ENCODE measurements at places on chromosomes 7 and 10. TPM values are rescaled to one million over a fixed set of nuclear protein-coding genes. Genes with fewer than 3 reads are reported as not detected.

GRCh38 chr10:115129752-115130151 is 36.6 kb downstream of the ATRNL1 start:
- DNase-seq, result peak; percentile 7

- DNase-seq, result no peak
Observed at GRCh38 chr10:1074052-1074747, 18.0 kb downstream of the WDR37 start.

The SCD gene
- 43.6 TPM for polyA plus RNA-seq

DNA sequence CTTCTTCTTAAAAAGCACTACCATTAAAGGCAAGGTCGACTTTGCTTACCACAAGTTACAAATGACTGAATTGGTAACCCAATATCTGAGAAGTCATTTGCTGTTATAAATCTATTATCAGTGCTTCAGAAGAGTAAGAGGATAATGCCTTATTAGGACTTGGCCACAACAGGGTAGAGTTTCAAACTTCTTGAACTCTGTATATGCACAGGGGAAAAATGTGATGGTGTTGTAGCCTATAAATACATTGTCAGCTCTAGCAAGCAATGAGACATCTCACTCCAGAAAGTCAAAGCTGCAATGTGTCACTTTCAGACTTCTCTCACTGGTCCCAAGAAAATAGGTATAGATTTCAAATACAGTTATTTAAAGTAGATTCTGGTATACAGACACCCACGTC is 9.3 kb downstream of the TFEC start:
- DNase-seq, result peak; percentile 12

The NPC1L1 gene
- polyA plus RNA-seq, result 3.9 TPM

The CUBN gene
- polyA plus RNA-seq, result 170 TPM

GRCh38 chr10:22658745-22659410 is 55.5 kb downstream of the PIP4K2A start:
- DNase-seq, result no peak

GRCh38 chr10:27720529-27720928 is 25.1 kb downstream of the MKX start:
- DNase-seq, result no peak

The C10orf95 gene
- polyA plus RNA-seq, result 0.58 TPM

GRCh38 chr7:134640842-134641715 is 5.6 kb upstream of the BPGM start:
- no peak for DNase-seq

DNA sequence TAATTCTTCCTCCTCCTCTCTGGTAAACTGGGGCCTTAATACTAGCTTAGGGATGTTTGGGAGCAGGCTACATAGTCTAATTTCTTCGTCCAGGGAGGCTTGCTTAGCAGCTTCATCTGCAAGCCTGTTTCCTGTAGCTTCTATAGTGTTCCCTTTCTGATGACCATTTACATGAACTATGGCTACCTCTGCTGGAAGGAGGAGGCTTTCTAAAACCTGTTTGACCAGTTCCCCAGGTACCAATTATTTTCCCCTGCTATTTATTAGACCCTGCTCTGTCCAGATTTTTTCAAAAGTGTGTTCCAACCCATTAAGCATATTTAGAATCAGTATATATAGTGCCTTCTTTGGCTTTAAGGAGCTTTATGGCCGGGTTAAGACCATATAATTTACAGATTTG is 38.8 kb upstream of the DNAH11 start:
- peak; percentile 17 for DNase-seq

- DNase-seq, result no peak
Observed at GRCh38 chr7:1990001-1990670, 242.6 kb downstream of the MAD1L1 start.

DNA sequence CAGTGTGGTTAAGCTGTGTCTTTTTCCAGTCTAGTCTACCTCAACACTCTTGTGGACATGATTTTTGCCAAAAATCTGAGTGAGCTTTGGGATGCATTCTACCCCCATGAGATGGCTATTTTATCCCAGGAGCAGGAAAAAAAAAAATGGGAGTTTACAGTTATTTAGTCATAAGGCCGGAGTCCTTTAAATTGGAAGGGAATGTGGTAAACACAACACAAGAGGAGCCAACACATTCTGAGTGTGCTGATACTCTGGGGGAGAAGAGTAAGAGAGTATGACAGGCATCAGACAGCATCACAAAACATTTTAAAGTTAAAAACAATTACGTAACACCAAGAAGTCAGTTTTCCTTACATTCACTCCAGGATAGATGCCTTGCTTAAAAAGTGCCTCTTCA is 46.1 kb downstream of the C1GALT1 start:
- DNase-seq, result no peak

DNA sequence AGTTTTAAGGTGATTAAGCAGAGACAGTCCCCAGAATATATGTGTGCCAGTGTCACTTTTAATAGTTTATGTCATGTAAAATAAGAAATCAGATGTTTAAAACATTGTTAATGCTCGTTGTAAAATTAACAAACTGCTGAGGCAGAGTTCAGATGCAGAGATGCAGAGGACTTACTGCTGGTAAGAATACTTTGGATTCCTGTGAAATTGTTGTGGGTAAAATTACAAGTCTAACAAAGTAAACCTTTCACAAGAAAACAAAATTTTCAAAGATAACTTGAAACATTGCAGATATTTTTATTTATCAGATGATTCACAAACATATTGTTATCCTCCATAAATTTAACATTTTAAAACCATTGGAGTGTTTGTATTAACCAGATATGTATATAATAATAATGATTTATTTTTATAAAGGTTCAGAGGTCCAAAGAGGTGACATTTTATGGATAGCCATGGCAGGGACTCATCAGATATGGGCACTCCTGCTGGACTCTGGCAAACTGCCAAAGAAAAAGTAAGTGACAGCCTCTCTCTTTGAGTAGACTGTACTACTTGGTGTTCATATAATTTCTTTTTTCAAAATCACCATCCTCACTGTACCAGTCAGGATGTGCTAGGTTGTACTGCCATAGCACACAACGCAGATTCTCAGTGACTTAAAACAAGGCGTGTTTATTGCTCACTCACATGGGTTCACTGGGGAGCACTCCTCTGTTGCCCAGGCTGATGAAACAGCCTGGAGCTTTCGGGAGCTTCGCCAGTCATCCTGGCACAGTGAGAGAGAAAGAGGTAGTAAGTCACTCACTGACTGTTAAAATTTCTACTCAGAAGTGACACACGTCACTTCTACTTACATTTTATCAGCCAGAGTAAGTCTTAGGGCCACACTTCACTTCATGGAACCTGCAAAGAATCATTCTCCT is 43.5 kb downstream of the NHLRC2 start:
- DNase-seq, result no peak

DNA sequence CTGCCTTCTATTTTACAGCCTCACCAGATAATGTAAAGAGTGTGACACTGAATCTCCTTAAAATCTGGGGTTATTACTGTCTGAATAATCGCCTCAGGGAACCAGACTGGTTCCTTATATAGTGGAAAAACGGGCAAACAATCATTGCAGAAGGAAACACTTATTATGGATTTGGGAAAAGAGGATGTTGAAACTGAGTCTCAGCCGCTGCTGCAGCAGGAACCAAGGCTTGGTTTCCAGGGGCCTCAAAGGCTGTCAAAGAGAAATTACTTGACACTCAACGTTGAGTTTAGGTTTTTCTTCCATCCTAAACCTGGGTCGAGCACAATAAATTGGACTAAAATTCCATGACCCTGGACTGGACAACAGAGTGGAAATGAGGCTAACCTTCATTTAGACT is 103.8 kb upstream of the AHR start:
- no peak for DNase-seq

- no peak for DNase-seq
Observed at GRCh38 chr10:76492678-76493472, 1061.5 kb downstream of the LRMDA start.

GRCh38 chr10:77445547-77445946 is 192.1 kb downstream of the KCNMA1 start:
- no peak for DNase-seq
